HCT116 (cell line): ENCODE measurements at places on chromosomes 7 and 10. TPM values are rescaled to one million over a fixed set of nuclear protein-coding genes. Genes with fewer than 3 reads are reported as not detected.

DNA sequence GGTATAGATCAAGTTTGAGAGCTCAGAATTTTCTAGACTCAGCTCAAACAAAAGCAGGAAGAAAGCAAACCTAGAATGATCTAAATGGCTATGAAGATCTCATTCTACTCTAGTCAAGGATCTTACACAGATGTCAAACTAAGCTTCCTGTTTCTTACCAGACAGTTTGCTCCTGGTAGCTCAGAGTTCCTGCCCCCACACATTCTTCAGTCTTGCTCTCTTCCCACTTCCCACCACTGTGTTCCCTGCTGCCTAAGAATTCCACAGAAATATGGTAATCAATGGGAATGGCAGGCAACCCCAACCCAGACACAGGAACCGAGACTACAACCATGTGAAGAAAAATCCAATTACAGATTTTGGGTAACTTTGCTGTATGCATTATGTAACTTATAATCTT is 133.4 kb upstream of the PTN start:
- no peak for DNase-seq

The TET1 gene
- 2.7 TPM for total RNA-seq

GRCh38 chr7:19091550-19092200 is 25.8 kb downstream of the TWIST1 start:
- DNase-seq, result no peak

- no peak for DNase-seq
Measured at GRCh38 chr7:22851145-22851544, 28.5 kb upstream of the TOMM7 start.

The UPK3BL1 gene
- 7.1 TPM for total RNA-seq

DNA sequence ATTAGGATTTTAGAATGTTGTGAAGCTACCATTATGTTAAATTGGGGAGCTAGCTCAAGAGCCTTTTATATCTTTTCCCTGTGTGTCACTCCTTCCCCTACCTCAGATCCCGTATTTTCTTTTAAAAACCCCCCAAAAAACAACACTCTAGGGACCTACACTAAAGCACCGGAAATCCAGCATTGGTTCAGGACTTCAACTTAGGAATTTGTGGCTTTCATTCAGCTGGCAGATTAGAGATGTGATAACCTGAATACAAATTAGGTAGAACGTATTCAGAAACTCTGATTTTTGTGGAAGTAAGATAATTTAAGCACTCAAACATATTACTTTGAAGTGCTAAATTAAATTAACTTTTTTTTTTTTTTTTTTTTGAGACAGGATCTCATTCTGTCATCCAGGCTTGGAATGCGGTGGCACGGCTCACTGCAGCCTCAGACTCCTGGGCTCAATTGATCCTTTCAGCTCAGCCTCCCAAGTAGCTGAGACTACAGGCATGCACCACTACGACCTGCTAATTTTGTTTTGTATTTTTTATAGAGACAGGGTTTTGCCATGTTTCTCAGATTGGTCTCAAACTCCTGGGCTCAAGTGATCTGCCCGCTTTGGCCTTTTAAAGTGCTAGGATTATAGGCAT is 6.8 kb downstream of the TBC1D12 start:
- no peak for DNase-seq

The PRKCQ gene
- 0.54 TPM for total RNA-seq

- no peak for DNase-seq
Measured at GRCh38 chr7:128790315-128791041, 1.3 kb upstream of the CCDC136 start.

GRCh38 chr10:102468683-102469082 is 17.3 kb upstream of the C10orf95 start:
- DNase-seq, result no peak

The HOGA1 gene
- total RNA-seq, result 1.6 TPM

The COX19 gene
- total RNA-seq, result 14.0 TPM

GRCh38 chr7:44883961-44884620 is 1.2 kb downstream of the PURB start:
- no peak for DNase-seq

- DNase-seq, result no peak
Measured at GRCh38 chr7:96100737-96101136, 221.2 kb downstream of the SLC25A13 start.

DNA sequence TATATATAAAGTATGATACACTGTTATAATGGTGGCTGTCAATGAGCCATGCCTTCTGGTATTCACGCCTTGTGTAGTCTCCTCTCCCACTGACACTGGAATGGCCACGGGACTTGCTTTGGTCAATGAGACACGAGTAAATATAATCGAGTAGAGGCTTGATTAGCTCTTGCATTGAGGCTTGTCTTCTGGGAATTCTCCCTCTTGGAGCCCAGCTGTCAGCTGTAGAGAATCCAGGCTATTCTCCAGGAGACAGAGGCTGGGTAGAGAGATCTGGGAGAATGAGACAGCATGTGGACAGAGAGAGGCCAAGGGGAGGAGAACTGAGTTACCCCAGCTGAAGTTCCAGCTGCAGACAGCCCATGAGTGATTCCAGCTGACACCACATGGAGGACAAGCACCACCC is 25.2 kb upstream of the PLCE1 start:
- DNase-seq, result no peak

The SEMA3E gene
- 1.6 TPM for total RNA-seq

The POLD2 gene
- total RNA-seq, result 237 TPM

The ASIC3 gene
- 4.4 TPM for total RNA-seq

The H2BK1 gene
- total RNA-seq, result 0.69 TPM

The FRAT2 gene
- 10.7 TPM for total RNA-seq

GRCh38 chr10:42513921-42514320 is 124.4 kb downstream of the ZNF33B start:
- no peak for DNase-seq

GRCh38 chr10:10497245-10497644 is 520.4 kb upstream of the CELF2 start:
- no peak for DNase-seq

The BCL7B gene
- total RNA-seq, result 50.4 TPM

The LHFPL3 gene
- not detected for total RNA-seq

DNA sequence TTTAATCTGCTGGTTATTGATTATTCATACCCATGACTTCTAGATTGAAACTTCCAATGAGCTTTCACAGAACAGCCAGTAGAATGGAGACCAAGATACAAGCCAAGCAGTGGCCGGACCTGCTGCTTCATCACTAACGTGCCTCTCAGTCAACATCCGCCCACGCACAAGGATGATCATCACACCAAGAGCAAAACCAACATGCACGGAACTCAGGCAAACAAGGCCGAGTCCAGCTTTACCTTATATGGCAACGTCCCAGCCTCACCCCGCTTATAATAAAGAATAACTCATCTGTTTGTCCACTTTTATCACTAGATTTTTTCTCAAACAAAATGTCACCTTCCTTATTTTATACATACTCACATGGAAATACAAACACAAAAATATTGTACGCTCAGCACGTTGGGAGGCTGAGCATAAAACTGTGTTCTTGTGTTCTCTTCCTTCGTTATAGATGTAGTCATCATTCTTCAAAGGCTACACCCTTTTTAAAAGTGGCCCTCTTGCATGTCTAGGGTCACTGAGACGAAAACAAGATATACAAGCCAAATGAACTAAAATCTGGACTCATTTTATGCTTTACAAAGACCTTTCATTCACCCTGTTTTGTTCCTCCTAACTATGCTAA is 122.7 kb downstream of the SFMBT2 start:
- no peak for DNase-seq

GRCh38 chr10:15222511-15222910 is 54.0 kb upstream of the NMT2 start:
- no peak for DNase-seq

DNA sequence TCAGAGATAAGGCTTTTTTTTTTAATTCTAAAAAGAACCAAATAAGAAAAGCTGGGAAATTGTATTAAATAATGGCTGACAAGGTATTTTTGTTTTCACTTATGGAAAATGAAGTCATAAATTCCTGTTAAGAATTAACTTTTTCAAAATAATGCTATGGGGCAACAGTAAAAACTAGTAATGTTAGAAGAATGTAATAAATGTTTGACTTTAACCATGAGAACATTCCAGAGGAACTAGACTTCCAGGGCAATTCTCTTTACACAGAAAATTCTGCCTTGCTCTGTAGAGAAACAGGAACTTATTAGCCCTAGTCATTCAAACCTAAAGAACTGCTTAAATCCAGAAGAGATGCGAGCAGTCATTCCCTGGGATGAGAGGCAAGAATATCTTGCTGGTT is 571.1 kb downstream of the IPMK start:
- no peak for DNase-seq

- no peak for DNase-seq
Measured at GRCh38 chr7:124250297-124251034, 217.6 kb upstream of the TMEM229A start.

DNA sequence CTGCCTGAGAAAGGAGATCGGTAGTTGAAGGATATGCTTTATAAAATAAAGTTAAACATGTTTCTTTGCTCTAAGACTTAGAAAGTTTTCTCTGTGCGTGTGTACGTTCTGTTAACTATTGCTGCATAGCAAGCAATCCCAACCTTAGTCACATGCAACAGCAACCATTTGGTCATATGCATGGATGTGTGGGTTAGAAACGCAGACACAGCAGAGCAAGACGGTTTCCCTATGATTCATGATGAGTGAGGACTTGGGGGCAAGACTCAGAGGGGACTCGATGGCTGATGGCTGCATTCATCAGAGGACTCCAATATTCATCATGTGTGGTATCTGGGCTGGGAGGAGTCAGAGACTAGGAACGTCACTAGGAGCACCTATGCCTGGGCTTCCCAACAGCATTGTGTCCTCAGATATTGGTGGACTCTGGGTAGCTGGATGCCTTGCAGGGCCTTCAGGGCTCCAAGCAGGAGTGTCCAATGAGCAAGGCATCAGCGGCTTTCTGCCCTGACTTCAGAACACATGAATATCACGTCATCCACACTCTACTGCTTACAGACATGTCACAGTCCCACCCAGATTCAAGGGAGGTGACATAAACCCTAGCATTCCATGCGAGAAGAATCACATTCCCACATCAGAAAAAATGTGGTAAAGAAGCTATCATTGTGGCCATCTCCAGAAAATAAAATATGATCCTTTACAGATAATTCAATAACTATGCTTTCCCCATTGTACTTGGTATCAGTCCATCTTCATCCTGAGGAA is 731.2 kb downstream of the TNS3 start:
- DNase-seq, result no peak

DNA sequence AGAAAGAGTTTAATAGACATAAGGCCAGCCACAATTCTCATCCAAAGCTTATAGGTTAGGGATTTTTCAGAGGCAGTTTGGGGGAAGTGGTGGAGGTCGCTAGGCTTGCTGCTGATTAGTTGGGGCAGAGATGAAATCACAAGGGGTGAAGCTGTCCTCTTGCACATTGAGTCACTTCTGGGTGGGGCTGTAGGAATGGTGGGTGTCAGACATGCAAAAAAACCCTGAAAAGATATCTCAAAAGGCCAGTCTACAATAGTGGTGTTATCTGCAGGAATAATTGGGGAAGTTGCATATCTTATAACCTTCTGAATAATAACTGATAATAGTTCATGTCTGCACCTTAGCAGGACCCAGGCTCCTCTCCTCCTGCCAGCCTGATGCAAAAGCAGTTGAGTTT is 2.1 kb downstream of the FAM24B start:
- no peak for DNase-seq

The RTKN2 gene
- 7.9 TPM for total RNA-seq

DNA sequence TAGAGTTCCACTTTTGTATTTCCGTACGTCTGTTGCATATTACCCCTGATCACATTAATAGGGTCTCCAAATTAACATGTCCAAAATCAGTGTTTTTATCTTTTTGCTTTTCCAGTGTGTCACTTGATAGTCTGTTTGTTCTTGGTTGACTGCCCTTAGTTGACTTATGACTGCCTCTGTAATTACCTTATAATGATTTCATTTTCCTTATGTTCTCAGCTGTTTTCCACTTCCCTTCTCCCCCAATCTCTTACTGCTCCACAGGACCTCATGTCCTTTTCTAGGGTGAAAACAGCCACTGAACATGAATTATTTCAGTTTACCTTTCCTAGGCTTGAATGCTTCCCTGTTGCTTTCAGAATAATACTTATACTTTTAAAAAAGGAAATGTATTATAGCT is 54.7 kb downstream of the MAPK8 start:
- DNase-seq, result no peak

- no peak for DNase-seq
Measured at GRCh38 chr10:126012485-126012884, 116.1 kb downstream of the FANK1 start.

GRCh38 chr10:50511492-50512213 is 112.1 kb downstream of the SGMS1 start:
- DNase-seq, result peak; percentile 47

- DNase-seq, result no peak
Measured at GRCh38 chr7:47556511-47557180, 25.3 kb downstream of the TNS3 start.

The KIAA1549 gene
- 3.9 TPM for total RNA-seq

The LLCFC1 gene
- not detected for total RNA-seq

GRCh38 chr10:131129544-131129943 is 182.0 kb downstream of the TCERG1L start:
- no peak for DNase-seq
